Activated CD4-positive, alpha-beta T cell treated with anti-CD3 and anti-CD28 coated beads for 48 hours (primary cell): ENCODE measurements at places on chromosomes 5 and 9.

- DNase-seq: no peak
Measured at GRCh38 chr5:107809201-107810034, 138.7 kb upstream of the EFNA5 start.

GRCh38 chr5:17219006-17219422 lies 1.6 kb downstream of the BASP1 start:
- DNase-seq: no peak

GRCh38 chr5:83865579-83865978 lies 144.9 kb upstream of the HAPLN1 start:
- DNase-seq: no peak

GRCh38 chr9:126752881-126753670 lies 51.8 kb upstream of the ZBTB43 start:
- DNase-seq: no peak
